A549 treated with dexamethasone at 1 μM for 4 hours (cell line): ENCODE measurements at places on chromosomes 12 and 14. TPM values are rescaled to one million over a fixed set of nuclear protein-coding genes. Genes with fewer than 3 reads are reported as not detected.

Gene LMNTD1
- total RNA-seq = 0.15 TPM in 1 of 5 replicates, not detected in the others

Gene GNG2
- total RNA-seq = 2.6 to 4.0 TPM (median 2.8 TPM) in 5 replicates

Gene FGD4
- 18.6 to 31.4 TPM (median 23.7 TPM) in 5 replicates for total RNA-seq

Gene PTPRB
- total RNA-seq = 0.49 to 0.82 TPM (median 0.69 TPM) in 5 replicates

Gene TSFM
- 65.3 to 75.7 TPM (median 69.1 TPM) in 5 replicates for total RNA-seq

Gene CARMIL3
- total RNA-seq = 0.29 to 0.86 TPM (median 0.53 TPM) in 5 replicates
